Hepatic stellate cell (primary cell): ENCODE measurements at places on chromosomes 7 and 10.

GRCh38 chr10:126661841-126662515 is 8.5 kb downstream of the C10orf90 start:
- DNase-seq, result no peak

DNA sequence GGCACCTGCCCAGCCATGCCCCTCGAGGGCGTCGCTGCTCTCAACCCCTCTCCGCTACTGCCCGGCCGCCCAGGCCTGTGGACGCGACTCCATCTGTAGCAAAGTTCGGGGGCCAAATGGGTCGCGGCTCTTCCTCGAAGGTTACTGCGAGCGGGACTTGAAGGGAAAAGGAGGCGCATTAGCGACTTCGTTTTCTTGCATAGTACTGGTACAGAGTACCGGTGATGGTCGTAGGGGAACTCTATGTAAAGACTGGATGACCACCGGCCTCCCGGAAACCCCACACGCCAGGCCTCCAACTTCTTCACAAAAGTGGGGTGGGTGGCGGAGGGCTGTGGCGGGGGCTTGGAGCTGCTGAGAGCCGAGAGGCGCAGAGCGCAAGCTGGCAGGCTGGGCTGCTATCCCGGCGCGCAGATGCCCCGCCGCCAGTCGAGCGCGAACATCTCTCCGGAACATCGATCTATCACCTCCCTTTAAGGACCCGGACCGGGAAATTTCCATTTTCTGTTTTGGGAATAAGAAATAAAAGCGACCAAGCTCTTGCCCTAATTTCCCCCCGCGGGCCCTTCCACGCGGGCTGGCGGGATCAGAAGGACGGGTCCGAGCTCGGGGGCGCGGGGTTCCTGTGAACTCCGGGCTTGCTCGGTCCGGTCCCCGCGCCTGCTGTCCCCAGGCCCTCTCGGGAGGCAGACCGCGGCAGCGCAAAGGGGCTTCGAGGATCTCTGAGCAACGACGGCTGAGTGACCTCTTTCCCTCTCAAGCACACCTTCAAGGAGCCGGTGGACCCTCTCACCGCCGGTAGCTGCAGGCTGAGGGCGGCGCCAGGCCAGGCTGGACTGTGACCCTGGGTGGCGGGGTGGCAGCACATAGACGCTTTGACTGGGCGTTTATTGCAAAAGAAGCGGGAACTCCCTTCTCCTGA is 12.2 kb upstream of the FEZF1 start:
- DNase-seq, result no peak

DNA sequence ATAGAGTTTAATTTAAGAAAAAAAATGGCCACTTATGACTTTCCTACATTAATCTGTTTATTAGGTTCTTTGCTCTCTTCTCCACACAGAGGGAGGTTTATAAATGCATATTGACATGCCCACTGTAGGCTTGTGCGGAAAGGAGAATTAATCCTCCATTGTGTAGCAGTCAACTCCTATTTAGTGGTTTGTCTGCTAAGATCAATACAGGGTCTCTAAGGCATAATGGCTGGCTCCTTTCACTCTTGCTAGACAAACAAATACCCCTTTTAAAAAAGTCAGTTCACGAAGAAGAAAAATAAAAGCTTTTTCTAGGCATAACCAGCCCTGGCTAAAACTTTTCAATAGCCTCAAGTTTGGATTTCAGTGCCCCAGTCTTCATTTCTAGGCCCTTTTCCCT is 141.6 kb downstream of the TSPAN12 start:
- no peak for DNase-seq

DNA sequence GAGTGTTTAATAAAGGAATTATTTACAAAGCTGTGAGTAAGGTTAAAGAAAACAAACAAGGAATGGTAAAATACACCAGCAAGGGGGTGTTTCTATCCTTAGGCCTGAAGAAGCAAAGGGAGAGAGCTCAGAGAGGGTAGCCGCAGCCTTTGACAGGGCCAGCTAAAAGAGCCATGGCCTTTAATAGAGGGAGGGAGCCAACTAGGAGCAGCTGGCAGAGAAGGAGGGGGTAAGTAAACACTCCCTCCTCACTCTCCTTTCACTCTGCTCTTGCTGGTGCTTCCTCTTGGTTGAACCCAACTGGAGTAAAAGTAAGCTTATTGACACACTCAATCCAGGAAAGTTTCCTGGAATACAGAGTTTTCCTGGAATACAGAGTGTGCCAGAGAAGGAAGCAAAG is 87.5 kb downstream of the CH25H start:
- DNase-seq, result no peak

- DNase-seq, result no peak
Measured at GRCh38 chr10:13969118-13969791, 361.5 kb downstream of the FRMD4A start.

- no peak for DNase-seq
Measured at GRCh38 chr10:118511711-118512110, 83.7 kb downstream of the PRLHR start.

DNA sequence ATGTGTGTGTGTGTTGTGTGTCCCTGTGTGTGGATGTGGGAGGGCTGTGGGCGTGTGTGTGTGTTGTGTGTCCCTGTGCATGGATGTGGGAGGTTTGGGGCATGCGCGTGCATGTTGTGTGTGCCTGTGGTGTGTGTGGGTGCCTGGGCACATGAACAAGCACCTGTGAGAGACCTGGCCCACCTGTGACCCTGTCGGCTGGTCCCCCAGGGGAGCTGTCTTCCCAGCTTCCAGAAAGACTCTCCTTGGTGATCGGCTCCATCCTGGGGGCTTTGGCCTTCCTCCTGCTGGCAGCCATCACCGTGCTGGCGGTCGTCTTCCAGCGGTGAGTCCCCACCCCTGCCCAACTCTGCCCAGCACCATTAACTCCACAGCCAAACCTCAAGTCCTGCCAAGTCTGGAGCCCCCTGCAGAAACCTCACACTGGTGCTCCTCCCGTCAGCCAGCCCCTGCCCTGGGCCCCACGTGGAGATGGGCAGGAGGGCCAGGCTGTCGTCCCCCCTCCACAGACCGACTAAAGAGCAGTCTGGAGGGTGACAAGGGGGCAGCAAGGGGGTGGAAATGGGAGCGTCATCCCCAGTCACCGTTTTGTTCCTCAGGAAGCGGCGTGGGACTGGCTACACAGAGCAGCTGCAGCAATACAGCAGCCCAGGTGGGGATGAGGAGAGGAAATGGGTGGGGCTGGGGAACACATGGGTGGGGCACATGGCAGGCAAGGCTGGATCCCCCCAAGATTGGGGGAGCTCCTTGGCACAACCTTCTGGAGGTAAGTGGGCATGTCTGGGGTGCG is 12.7 kb downstream of the EPHB6 start:
- no peak for DNase-seq
